Cardiac muscle cell (in vitro differentiated cells and primary cell): ENCODE measurements at places on chromosomes 7 and 10.
A peak's percentile ranks its signal among the peaks of the same experiment; 100 is the strongest.

- H3K4me1 ChIP-seq: no peaks in the 10 kb centered on the region
- no peak for DNase-seq
- H3K4me3 ChIP-seq: no peak overlapping the region
- no peaks in the 10 kb centered on the region for H3K27me3 ChIP-seq
Observed at GRCh38 chr7:57403601-57404342, 46.2 kb upstream of the ZNF716 start.

GRCh38 chr10:2826675-2827074, 240.7 kb upstream of the PFKP start:
- DNase-seq: no peak
- no peaks in the 10 kb centered on the region for H3K27me3 ChIP-seq
- no peak overlapping the region for H3K27ac ChIP-seq
- no peak overlapping the region for H3K4me3 ChIP-seq
- H3K4me1 ChIP-seq: no peaks in the 10 kb centered on the region

DNA sequence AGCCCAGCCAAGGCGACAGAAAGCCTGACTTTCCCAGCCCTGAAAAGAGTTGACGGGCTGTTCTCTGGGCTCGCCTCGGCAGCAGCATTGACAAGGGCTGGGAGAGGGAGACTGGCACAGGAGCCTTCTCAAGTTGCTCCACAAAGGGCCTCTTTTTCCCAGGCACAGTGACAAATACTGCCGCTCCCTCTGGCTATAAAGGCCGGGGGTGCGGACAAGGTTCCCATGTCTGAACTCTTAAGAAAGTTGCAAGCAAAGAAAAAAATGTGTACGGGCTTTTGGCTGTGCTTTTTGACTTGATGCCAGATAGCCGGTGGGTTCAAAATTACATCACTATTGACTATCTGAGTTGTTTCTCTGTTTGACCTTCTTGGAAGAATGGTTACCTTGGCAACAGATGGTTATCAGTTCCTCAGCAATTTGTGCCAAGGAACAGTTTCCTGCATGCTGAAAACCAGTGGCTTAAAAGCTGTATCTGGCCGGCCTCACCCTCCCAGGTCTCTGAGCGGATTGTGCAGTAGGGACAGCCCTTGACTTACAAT, 115.9 kb upstream of the EEPD1 start:
- H3K27me3 ChIP-seq: no peaks in the 10 kb centered on the region
- no peak overlapping the region for H3K4me3 ChIP-seq
- peaks cover 19% of the 10 kb centered on the region for H3K4me1 ChIP-seq

GRCh38 chr10:122878799-122879338, 512 bp downstream of the FAM24B start:
- DNase-seq: no peak
- peaks cover 9% of the 10 kb centered on the region for H3K27me3 ChIP-seq
- H3K4me3 ChIP-seq: peak overlapping the region; percentile 29
- no peaks in the 10 kb centered on the region for H3K36me3 ChIP-seq
- no peaks in the 10 kb centered on the region for H3K4me1 ChIP-seq
- H3K27ac ChIP-seq: no peak overlapping the region

- H3K27ac ChIP-seq: no peak overlapping the region
- H3K4me1 ChIP-seq: peaks cover 7% of the 10 kb centered on the region
- no peaks in the 10 kb centered on the region for H3K36me3 ChIP-seq
- H3K4me3 ChIP-seq: no peak overlapping the region
- H3K27me3 ChIP-seq: no peaks in the 10 kb centered on the region
- no peak for DNase-seq
Observed at GRCh38 chr7:112156412-112156811, 49.8 kb downstream of the DOCK4 start.

GRCh38 chr10:102764470-102765161, 20.9 kb downstream of the WBP1L start:
- H3K27ac ChIP-seq: no peak overlapping the region
- no peak overlapping the region for H3K4me3 ChIP-seq
- no peaks in the 10 kb centered on the region for H3K27me3 ChIP-seq
- DNase-seq: no peak
- no peaks in the 10 kb centered on the region for H3K36me3 ChIP-seq
- H3K4me1 ChIP-seq: peaks cover 8% of the 10 kb centered on the region

- H3K4me3 ChIP-seq: no peak overlapping the region
- H3K36me3 ChIP-seq: no peaks in the 10 kb centered on the region
- H3K27ac ChIP-seq: no peak overlapping the region
- no peaks in the 10 kb centered on the region for H3K4me1 ChIP-seq
Observed at GRCh38 chr10:78419481-78420265, 386.0 kb downstream of the RPS24 start.

DNA sequence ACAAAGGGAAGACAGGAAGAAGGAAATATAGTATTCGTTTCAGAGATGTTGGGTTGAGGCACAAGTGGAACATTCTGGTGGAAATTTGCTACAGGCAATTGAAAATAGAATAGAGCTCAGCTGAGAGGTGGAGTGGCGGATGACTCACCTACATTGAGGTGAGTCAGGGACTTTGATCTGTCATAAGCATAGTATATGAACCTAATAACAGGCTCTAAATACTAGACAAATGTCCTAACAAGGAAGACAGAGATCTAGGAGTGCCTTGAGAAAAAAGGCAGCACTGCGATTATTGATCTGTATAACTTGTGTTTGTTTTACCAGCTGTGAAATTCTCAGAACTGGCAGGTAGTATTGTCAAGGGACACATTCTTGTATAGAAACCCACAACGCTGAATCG, 907 bp upstream of the IFRD1 start:
- no peak for DNase-seq
- H3K4me1 ChIP-seq: peaks cover 7% of the 10 kb centered on the region
- peak overlapping the region; percentile 93 for H3K4me3 ChIP-seq
- H3K27ac ChIP-seq: no peak overlapping the region
- H3K36me3 ChIP-seq: no peaks in the 10 kb centered on the region

DNA sequence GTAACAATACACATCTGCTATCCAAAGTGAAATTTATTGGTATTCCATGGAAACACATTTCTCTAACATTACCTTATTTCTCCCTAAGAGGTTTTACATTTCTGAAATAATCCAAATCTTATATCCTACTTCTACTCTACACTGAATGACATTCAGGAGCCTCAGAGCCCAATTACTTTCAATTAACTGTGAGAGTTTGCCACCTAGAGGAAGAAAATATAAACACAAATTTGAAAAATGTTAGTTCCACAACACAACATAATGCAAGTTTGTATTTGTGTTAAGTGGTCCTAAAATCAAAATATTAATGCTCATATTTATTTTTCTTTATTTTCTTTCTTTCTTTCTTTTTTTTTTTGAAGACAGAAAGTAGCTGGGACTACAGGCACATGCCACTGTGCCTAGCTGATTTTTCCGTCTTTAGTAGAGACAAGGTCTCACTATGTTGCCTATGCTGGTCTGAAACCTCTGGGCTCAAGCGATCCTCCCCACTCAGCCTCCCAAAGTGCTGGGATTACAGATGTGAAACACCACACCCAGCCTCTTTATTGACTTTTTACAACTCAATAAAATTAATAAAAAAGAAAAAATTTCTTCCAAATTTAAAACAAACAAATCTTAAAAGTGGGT, 46.0 kb downstream of the ATAD1 start:
- no peaks in the 10 kb centered on the region for H3K27me3 ChIP-seq
- H3K4me1 ChIP-seq: no peaks in the 10 kb centered on the region

GRCh38 chr10:83274088-83274487, 865.2 kb upstream of the GHITM start:
- peaks cover 15% of the 10 kb centered on the region for H3K4me1 ChIP-seq
- H3K27me3 ChIP-seq: no peaks in the 10 kb centered on the region
- no peak overlapping the region for H3K27ac ChIP-seq
- no peak for DNase-seq

- peak overlapping the region; percentile 93 for H3K4me3 ChIP-seq
- DNase-seq: peak; percentile 70
- H3K36me3 ChIP-seq: peaks cover 16% of the 10 kb centered on the region
- H3K4me1 ChIP-seq: peaks cover 14% of the 10 kb centered on the region
- no peaks in the 10 kb centered on the region for H3K27me3 ChIP-seq
Observed at GRCh38 chr7:6705959-6706665, 635 bp downstream of the ZNF12 start.

DNA sequence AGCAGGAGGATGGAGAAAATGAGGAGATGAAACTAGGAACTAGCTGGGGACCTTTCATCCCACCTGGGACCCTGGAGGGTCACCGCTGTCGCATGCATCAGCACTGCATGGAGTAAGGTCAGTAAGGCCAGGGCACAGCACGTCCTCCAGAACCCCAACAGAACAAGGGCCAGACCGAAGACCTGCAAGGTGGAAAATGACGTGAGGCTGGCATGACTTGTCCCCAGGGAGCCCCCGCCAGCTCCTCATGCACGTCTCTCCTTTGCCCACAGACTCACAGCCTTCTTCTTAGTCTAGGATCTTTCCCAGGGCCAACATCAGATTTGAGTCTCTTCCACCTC, 4.7 kb downstream of the ZNF488 start:
- H3K4me3 ChIP-seq: no peak overlapping the region
- no peak overlapping the region for H3K27ac ChIP-seq
- peaks cover 44% of the 10 kb centered on the region for H3K27me3 ChIP-seq
- H3K4me1 ChIP-seq: no peaks in the 10 kb centered on the region

DNA sequence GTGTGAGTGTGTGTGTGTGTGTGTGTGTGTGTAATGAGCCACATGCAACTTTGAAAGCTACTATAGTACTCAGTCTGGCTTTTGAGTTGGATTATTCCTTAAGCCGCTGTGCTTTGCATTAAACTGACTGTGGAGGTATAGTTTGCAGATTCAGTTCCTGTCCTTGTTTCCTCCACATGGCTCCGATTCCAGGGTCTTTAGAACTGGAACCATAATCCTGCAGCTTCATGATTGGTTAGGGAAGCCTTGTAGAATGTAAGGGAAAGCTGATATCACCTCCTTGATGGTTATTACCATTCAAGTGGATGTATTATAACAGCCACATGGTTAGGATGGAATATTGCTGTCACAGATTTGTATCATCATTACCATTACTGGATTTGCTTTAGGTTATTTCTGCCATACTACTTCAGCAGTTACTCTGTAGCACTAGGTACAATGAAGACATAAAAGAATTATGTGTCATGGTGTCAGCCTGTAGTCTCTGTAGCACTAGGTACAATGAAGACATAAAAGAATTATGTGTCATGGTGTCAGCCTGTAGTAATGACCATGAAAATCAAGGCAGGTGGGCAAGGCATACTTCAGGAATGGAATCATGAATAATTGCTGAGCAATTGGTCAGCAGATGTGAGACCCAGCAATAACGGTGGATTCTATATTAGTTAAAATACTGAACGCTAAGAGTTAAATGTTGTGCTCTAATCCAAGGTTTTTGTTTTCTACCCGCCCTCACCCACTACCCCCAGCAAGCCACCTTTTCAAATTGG, 275.1 kb upstream of the FZD1 start:
- H3K27me3 ChIP-seq: no peaks in the 10 kb centered on the region
- no peaks in the 10 kb centered on the region for H3K4me1 ChIP-seq
- H3K4me3 ChIP-seq: no peak overlapping the region
- no peak overlapping the region for H3K27ac ChIP-seq

- H3K36me3 ChIP-seq: no peaks in the 10 kb centered on the region
- H3K4me3 ChIP-seq: no peak overlapping the region
- peak; percentile 2 for DNase-seq
- no peaks in the 10 kb centered on the region for H3K4me1 ChIP-seq
Observed at GRCh38 chr7:84848219-84848973, 338.5 kb downstream of the SEMA3D start.

GRCh38 chr10:23404461-23404980, 34.4 kb upstream of the OTUD1 start:
- peaks cover 15% of the 10 kb centered on the region for H3K4me1 ChIP-seq
- H3K36me3 ChIP-seq: no peaks in the 10 kb centered on the region
- no peak for DNase-seq
- no peaks in the 10 kb centered on the region for H3K27me3 ChIP-seq
- H3K27ac ChIP-seq: no peak overlapping the region

- H3K4me3 ChIP-seq: no peak overlapping the region
- H3K27ac ChIP-seq: no peak overlapping the region
- no peaks in the 10 kb centered on the region for H3K27me3 ChIP-seq
- H3K36me3 ChIP-seq: no peaks in the 10 kb centered on the region
- DNase-seq: no peak
Observed at GRCh38 chr7:143735962-143736361, 21.5 kb downstream of the CTAGE6 start.

DNA sequence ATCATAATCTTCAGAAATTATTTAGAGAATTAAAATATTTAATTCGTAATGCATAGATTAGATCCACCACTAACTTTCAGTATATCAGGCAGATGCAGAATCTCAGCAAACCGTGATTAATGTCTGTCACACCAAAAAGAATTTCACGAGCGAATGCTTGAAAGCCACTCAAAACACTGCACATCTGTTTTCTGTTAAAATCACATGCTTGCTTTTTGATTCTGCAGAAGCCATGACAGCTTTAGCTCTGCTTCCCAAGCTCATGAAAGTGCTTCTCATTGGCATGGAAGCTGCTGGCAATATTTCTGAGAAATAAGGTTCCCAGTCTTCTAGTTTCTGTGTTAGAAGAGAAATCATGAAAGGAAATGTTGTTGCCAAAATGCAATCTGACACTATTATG, 837.8 kb upstream of the LRRN3 start:
- H3K36me3 ChIP-seq: no peaks in the 10 kb centered on the region
- H3K27ac ChIP-seq: no peak overlapping the region
- peaks cover 7% of the 10 kb centered on the region for H3K4me1 ChIP-seq
- DNase-seq: peak; percentile 20
- no peak overlapping the region for H3K4me3 ChIP-seq

GRCh38 chr7:147858421-147858820, 732.1 kb upstream of the C7orf33 start:
- no peak for DNase-seq
- H3K27ac ChIP-seq: no peak overlapping the region
- H3K27me3 ChIP-seq: no peaks in the 10 kb centered on the region
- H3K4me3 ChIP-seq: no peak overlapping the region
